GM23248 (cell line): ENCODE measurements at places on chromosomes 4 and X. TPM values are rescaled to one million over a fixed set of nuclear protein-coding genes. Genes with fewer than 3 reads are reported as not detected.

GRCh38 chrX:10972706-10973105 is 138.4 kb upstream of the HCCS start:
- peak; percentile 10 for DNase-seq

GRCh38 chr4:171644430-171645057 is 168.7 kb upstream of the GALNTL6 start:
- no peak for DNase-seq

GRCh38 chr4:152807294-152807829 is 27.6 kb downstream of the ARFIP1 start:
- peak; percentile 37 for DNase-seq

GRCh38 chr4:46370531-46370930 is 19.4 kb downstream of the GABRA2 start:
- DNase-seq: no peak

GRCh38 chr4:74919783-74920182 is 13.1 kb upstream of the PARM1 start:
- DNase-seq: no peak

Gene HAND2
- total RNA-seq: 11.2 and 13.4 TPM in 2 replicates
